Lower lobe of right lung (tissue), 2 donors: ENCODE measurements at places on chromosomes 7 and 10. TPM values are rescaled to one million over a fixed set of nuclear protein-coding genes. Genes with fewer than 3 reads are reported as not detected.
A peak's percentile ranks its signal among the peaks of the same experiment; 100 is the strongest.

PTPN12 gene
- 164 TPM for total RNA-seq

VGF gene
- 0.15 TPM for total RNA-seq

BHLHA15 gene
- total RNA-seq, result 1.2 TPM

SHOC2 gene
- 60.9 TPM for total RNA-seq

GDF2 gene
- not detected for total RNA-seq

OLAH gene
- 1.7 TPM for total RNA-seq

PTPRN2 gene
- 6.8 TPM for total RNA-seq

- peaks cover 21% of the 10 kb centered on the region for H3K27me3 ChIP-seq
- H3K36me3 ChIP-seq, result no peaks in the 10 kb centered on the region
- DNase-seq, result peak; percentile 48
- H3K4me1 ChIP-seq, result peaks cover 6% of the 10 kb centered on the region
Observed at GRCh38 chr10:62373995-62374861, at the start of gene ZNF365. ZNF365 (plus strand) TSS chr10:62374369; CDS start chr10:62376194, 1,825 bp downstream.

- H3K27me3 ChIP-seq, result no peaks in the 10 kb centered on the region
- no peak for DNase-seq
- no peak overlapping the region for H3K27ac ChIP-seq
- no peak overlapping the region for H3K4me3 ChIP-seq
- H3K36me3 ChIP-seq, result no peaks in the 10 kb centered on the region
- no peaks in the 10 kb centered on the region for H3K4me1 ChIP-seq
Observed at GRCh38 chr10:19699299-19699698, 116.9 kb upstream of the PLXDC2 start.

- no peaks in the 10 kb centered on the region for H3K36me3 ChIP-seq
- H3K27me3 ChIP-seq, result no peaks in the 10 kb centered on the region
- peaks cover 15% of the 10 kb centered on the region for H3K4me1 ChIP-seq
- DNase-seq, result no peak
Observed at GRCh38 chr10:127881262-127881661, 11.5 kb downstream of the CLRN3 start.

- peaks cover 5% of the 10 kb centered on the region for H3K4me1 ChIP-seq
- H3K27me3 ChIP-seq, result no peaks in the 10 kb centered on the region
- no peak overlapping the region for H3K27ac ChIP-seq
- DNase-seq, result peak; percentile 74
Observed at GRCh38 chr10:32256613-32257437, 90.1 kb downstream of the EPC1 start.

GRCh38 chr10:112554263-112554662 lies 107.2 kb downstream of the VTI1A start:
- no peaks in the 10 kb centered on the region for H3K4me1 ChIP-seq
- no peak overlapping the region for H3K4me3 ChIP-seq
- no peaks in the 10 kb centered on the region for H3K36me3 ChIP-seq
- no peak for DNase-seq

- no peak for DNase-seq
- H3K27me3 ChIP-seq, result no peaks in the 10 kb centered on the region
- H3K27ac ChIP-seq, result no peak overlapping the region
Observed at GRCh38 chr7:91228927-91229558, 35.2 kb upstream of the FZD1 start.

- H3K4me1 ChIP-seq, result no peaks in the 10 kb centered on the region
- peak; percentile 80 for DNase-seq
Observed at GRCh38 chr7:148575640-148576411, 14.7 kb upstream of the C7orf33 start.

GRCh38 chr10:62012318-62012717 lies 110.8 kb downstream of the ARID5B start:
- H3K27me3 ChIP-seq, result no peaks in the 10 kb centered on the region
- peaks cover 9% of the 10 kb centered on the region for H3K4me1 ChIP-seq
- H3K4me3 ChIP-seq, result no peak overlapping the region
- no peak overlapping the region for H3K27ac ChIP-seq
- no peak for DNase-seq

DNA sequence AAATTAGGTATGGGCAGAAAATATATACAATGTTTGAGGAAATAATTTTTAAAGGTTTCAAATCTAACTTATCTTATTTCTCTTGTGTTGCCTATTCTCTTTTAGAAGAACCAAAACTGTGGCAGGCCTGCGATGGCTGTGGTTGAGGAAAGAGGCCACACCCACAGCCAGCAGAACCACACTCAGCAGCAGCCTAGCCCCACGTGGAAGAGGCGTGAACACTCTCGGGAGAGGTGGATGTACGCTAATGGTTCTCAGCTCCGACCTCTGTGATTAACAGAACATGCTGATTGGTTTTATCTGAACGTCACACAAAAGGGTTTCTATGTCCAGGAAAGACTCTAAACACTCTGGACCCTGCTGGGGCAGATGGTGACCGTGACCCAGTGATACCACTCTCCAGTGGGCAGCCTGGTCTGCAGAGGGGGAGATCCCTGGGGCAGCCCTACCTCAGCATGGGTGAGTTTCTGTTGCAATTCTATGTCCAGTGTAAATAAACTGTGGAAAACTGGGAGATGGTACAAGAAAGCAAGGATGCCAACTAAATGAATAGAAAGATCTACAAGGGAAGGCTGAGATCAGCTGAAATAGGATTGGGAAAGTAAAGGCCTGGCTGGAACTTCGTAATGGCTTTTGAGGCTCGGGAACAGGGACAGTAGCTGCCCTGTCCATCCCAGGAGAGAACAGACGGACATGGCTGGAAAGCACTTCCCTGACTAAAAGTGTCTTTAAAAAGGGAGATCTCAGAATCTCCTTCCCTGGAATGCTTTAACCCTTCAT lies 26.6 kb downstream of the DIP2C start:
- peaks cover 9% of the 10 kb centered on the region for H3K4me1 ChIP-seq
- no peak overlapping the region for H3K4me3 ChIP-seq
- no peak overlapping the region for H3K27ac ChIP-seq

- no peak overlapping the region for H3K4me3 ChIP-seq
- H3K36me3 ChIP-seq, result no peaks in the 10 kb centered on the region
- DNase-seq, result no peak
- H3K4me1 ChIP-seq, result no peaks in the 10 kb centered on the region
- H3K27ac ChIP-seq, result no peak overlapping the region
Observed at GRCh38 chr7:69937097-69937496, 338.8 kb downstream of the AUTS2 start.

- no peak for DNase-seq
- no peaks in the 10 kb centered on the region for H3K27me3 ChIP-seq
- H3K36me3 ChIP-seq, result no peaks in the 10 kb centered on the region
- no peak overlapping the region for H3K27ac ChIP-seq
- H3K4me3 ChIP-seq, result no peak overlapping the region
Observed at GRCh38 chr7:148567524-148567923, 23.0 kb upstream of the C7orf33 start.

DNA sequence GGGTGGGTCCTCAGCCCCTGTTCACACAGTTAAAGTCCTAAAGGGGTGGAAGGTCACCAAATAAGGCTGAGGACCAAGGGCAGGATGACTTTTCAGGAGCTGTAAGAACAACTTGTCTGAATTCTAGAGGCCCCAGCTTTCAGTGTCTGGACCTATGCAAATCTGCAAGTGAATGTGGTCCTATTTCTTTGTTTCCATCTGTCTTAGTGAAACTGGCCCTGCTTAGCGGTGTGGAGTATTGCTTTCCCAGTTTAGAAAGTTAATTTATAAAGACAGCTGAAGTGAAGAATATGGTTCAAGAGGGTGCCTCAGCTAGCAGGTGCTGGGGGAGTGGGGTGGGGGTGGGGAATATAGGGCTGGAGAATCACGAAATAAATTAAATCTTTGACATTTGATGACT lies 40.1 kb downstream of the HHEX start:
- H3K27ac ChIP-seq, result no peak overlapping the region
- H3K27me3 ChIP-seq, result no peaks in the 10 kb centered on the region
- no peaks in the 10 kb centered on the region for H3K36me3 ChIP-seq
- no peak for DNase-seq
- H3K4me1 ChIP-seq, result no peaks in the 10 kb centered on the region
- no peak overlapping the region for H3K4me3 ChIP-seq

GRCh38 chr10:112330162-112330561 lies 43.8 kb upstream of the ACSL5 start:
- H3K36me3 ChIP-seq, result no peaks in the 10 kb centered on the region
- no peak for DNase-seq
- H3K27me3 ChIP-seq, result no peaks in the 10 kb centered on the region
- H3K4me3 ChIP-seq, result no peak overlapping the region
- no peak overlapping the region for H3K27ac ChIP-seq

DNA sequence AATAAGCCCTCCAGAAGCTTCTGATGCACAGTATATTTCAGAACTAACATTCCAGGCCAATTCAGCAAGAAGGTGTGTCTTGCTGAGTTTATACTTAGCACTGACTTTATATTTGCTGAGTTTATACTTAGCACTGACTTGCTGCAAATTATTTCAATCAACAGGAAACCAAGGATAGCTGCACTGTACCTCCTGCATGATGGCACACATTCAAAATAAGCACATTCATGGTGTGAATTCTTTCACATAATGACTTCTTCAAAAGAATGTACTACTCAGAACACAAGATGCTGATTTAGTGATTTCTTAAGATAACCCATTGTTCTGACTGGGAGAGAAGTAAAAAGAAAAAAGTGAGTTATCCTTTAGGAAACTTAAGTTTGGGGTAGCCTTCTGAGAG lies 52.0 kb downstream of the JAZF1 start:
- peaks cover 5% of the 10 kb centered on the region for H3K4me1 ChIP-seq
- no peaks in the 10 kb centered on the region for H3K27me3 ChIP-seq
- H3K36me3 ChIP-seq, result no peaks in the 10 kb centered on the region
- H3K27ac ChIP-seq, result no peak overlapping the region
- DNase-seq, result no peak

- H3K36me3 ChIP-seq, result peaks cover 3% of the 10 kb centered on the region
- no peak for DNase-seq
- H3K4me3 ChIP-seq, result no peak overlapping the region
- no peaks in the 10 kb centered on the region for H3K27me3 ChIP-seq
Observed at GRCh38 chr10:70340137-70340536, 42.3 kb downstream of the LRRC20 start.

- H3K4me1 ChIP-seq, result peaks cover 12% of the 10 kb centered on the region
- H3K4me3 ChIP-seq, result no peak overlapping the region
- H3K27me3 ChIP-seq, result no peaks in the 10 kb centered on the region
- no peak overlapping the region for H3K27ac ChIP-seq
- no peak for DNase-seq
Observed at GRCh38 chr10:127578961-127579305, 29.8 kb downstream of the NPS start.

DNA sequence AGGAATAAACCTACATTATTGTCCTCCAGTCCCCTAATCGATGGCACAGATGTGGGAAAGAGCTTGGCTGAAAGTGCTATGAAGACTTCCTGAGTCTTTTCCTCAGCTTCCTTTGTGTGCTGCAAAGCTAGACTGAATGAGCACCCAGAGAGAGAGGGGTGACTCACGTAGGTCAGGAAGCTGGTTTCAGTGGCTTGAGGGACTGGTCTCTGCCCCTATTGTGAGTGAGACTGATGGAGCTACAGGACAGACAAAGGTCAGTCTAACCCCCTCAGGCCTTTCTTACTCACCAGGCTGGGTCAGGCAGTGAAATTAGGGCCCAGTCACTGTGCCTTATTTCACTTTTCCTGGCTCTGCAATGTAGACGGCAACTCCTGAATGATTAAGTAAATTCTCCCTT lies 171.1 kb upstream of the GRB10 start:
- peaks cover 8% of the 10 kb centered on the region for H3K4me1 ChIP-seq
- H3K36me3 ChIP-seq, result no peaks in the 10 kb centered on the region
- H3K27me3 ChIP-seq, result no peaks in the 10 kb centered on the region
- H3K27ac ChIP-seq, result no peak overlapping the region
- no peak overlapping the region for H3K4me3 ChIP-seq

DNA sequence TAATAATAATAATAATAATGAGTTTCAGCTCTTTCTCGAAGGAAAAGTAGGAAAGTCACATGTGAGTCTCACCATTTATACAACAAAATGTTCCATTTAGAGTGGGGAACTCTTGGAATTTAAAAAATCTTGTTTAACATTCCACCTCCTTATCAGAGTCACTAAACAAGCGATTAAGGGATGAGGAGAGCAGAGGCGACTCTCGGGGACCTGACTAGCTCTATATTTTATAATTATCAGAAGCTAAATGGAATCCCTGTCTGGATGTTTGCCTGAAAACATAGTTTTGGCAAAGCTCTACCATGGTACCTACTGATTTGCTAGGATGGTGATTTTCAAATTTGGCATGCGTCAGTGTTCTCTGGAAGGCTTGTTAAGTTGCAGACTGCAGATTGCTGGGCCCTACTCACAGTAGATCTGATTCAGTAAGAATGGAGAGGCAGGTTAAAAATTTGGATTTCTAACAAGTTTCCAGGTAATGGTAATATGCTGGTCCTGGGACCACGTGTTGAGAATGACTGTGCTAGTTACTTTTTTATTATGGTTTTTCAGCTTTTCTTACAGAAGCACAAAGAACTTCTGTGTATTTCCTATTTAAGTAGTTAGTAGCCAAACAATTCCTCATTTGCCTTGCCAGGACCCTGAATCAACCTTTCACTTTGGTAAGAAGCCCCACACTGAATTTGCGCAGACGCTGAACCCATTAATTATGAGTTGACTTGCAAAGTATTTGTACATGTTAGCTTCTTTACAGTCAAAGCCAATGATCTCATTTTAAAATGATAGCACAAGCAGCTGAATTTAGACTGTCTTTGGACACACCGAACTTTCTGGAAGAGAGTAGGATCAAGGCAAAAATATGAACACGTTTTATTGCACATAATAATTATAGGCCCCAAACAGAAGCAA lies 39.5 kb downstream of the CPED1 start:
- peak overlapping the region; percentile 12 for H3K27ac ChIP-seq
- no peaks in the 10 kb centered on the region for H3K36me3 ChIP-seq
- no peak for DNase-seq
- H3K4me3 ChIP-seq, result no peak overlapping the region

GRCh38 chr10:101695404-101695890 lies 477 bp upstream of the FBXW4 start:
- DNase-seq, result no peak
- peak overlapping the region; percentile 89 for H3K4me3 ChIP-seq
- no peaks in the 10 kb centered on the region for H3K36me3 ChIP-seq
- H3K4me1 ChIP-seq, result peaks cover 41% of the 10 kb centered on the region

DNA sequence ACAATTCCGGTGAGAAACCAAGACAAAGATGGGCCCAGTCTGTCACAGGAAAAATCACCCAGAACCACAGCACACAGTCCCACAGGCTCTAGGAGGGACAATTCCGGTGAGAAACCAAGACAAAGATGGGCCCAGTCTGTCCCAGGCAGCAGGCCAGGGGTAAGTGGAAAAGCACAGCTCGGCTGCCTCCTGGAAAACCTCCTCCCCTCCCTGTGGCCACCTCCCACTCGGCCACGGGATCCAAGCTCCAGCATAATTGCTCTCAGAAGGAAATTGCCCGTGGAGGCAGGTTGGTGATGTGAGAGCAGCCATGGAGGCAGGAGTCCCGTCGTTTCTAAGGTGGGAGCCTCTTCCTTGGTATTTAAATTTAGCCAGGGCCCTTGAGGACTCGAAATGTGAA lies 95.7 kb downstream of the PLXNA4 start:
- H3K4me3 ChIP-seq, result no peak overlapping the region
- H3K27me3 ChIP-seq, result no peaks in the 10 kb centered on the region
- no peak overlapping the region for H3K27ac ChIP-seq
- H3K36me3 ChIP-seq, result no peaks in the 10 kb centered on the region

- peak overlapping the region; percentile 7 for H3K27ac ChIP-seq
- no peak overlapping the region for H3K4me3 ChIP-seq
- no peaks in the 10 kb centered on the region for H3K27me3 ChIP-seq
- no peak for DNase-seq
Observed at GRCh38 chr10:91006752-91007346, 86.0 kb upstream of the ANKRD1 start.

GRCh38 chr10:117360016-117360415 lies 15.2 kb downstream of the PDZD8 start:
- H3K4me3 ChIP-seq, result no peak overlapping the region
- peaks cover 27% of the 10 kb centered on the region for H3K4me1 ChIP-seq
- H3K27ac ChIP-seq, result no peak overlapping the region
- no peaks in the 10 kb centered on the region for H3K27me3 ChIP-seq
- H3K36me3 ChIP-seq, result no peaks in the 10 kb centered on the region
